Thymus (tissue), 14 donors: ENCODE measurements at places on chromosomes 7 and 10.

DNA sequence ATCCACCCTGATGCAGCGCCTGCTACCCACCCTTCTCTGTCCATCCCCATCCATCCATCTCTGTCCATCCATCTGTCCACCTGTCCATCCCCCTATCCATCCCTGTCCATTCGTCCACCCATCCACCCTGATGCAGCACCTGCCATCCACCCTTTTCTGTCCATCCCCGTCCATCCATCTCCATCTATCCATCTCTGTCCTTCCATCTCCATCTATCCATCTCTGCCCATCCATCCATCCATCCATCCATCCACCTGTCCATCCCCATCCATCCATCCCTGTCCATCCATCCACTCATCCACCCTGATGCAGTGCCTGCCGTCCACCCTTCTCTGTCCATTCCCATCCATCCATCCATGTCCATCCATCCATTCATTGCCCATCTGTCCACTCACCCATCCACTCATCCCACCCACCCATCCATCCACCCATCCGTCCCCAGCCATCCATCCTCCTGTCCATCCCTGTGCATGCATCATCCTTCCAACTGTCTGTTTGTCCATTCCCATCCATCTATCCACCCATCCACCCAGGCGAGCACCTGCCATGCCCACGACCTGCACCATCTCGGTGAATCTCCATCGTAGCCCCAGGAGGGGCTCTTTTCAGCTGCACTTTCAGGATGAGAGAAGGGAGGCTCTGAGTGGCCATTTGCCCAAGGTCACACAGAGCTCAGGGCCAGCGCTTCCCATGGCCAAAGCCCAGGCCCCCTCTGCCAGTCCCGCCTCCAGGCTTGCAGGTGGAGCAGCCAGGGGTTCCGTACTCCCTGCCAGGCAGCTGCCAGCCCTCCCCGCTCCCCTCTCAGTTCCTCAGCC is 137.4 kb downstream of the LHPP start:
- no peak for DNase-seq

DNA sequence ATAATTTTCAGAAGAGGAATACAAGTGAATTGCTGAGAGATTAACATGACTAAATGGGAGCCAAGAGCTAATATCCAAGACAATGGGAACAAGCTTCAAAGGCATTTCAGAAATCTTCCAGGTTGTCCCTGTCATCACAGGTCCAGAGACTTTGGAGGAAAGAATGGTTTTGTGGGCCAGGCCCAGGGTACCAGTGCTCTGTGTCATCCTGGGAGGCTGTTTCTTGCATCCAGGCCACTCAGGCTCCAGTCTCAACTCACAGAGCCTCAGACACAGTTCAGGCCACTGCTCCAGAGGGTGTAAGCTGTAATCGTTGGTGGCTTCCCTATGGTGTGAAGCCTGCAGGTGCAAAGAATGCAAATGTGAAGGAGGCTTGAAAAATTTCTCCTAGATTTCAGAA is 170.4 kb upstream of the NRG3 start:
- DNase-seq, result no peak

GRCh38 chr10:104330168-104331110 is 7.8 kb downstream of the ITPRIP start:
- DNase-seq, result no peak

GRCh38 chr7:54439391-54439790 is 102.8 kb upstream of the VSTM2A start:
- no peak for DNase-seq

DNA sequence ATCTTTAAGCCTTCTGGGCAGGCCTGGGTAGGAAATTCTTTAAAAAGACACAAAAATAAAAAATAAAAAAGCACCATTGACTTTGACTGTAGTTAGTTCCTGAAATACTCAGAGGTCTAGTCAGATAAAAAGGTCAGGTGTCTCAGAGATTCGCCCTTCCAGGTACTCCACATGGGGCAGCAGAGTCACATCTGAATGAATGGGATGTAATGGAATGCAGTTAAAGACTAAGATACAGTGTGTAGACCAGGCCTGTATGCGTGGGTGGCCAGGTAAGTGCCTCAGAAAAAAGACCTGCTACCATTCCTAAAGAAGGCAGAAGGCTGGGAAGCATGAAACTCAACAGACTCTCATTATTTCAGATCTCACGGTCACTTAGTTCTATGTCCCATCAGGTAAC is 68.6 kb upstream of the SEM1 start:
- no peak for DNase-seq

DNA sequence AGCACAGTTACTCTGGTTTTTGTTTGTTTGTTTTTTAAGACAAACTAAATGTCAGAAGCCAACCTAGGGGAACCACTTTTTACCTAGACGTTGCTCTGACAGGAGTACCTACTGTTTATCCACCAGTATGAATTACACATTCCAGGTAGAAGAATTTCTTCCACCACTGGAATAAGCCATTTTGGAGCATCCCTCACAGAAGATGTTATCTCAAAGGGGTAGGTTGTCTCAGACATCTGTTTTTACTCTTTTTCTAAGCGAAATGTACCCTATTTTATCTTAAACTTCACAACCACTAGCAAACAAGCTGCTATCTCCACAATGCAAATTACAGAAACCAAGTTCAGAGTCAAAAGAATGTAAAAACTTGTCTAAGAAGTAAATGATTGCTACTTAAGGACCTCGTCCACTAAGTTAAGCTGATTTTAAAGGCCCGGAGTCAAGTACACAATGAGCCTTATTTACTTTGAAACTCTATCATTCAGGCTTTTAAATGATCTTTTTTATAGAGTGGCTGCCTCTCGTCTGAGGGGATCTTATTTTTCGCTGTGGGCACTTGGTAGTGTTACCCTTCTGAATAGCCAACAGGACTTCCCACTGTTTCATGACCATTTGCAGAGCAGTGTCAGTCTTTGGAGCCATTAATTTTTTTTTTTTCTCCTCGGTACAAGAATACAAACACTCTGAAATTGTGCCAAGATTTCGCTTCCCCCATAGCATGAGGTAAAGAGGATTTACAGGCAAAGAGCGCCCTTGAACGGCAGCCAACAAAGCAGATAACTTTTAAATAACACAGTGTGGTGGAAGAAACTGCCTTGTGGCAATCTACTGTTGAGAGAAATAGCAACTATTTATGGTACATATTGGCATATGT is 15.7 kb upstream of the ARMC3 start:
- no peak for DNase-seq

GRCh38 chr10:123706236-123706635 is 40.1 kb downstream of the GPR26 start:
- DNase-seq, result no peak

DNA sequence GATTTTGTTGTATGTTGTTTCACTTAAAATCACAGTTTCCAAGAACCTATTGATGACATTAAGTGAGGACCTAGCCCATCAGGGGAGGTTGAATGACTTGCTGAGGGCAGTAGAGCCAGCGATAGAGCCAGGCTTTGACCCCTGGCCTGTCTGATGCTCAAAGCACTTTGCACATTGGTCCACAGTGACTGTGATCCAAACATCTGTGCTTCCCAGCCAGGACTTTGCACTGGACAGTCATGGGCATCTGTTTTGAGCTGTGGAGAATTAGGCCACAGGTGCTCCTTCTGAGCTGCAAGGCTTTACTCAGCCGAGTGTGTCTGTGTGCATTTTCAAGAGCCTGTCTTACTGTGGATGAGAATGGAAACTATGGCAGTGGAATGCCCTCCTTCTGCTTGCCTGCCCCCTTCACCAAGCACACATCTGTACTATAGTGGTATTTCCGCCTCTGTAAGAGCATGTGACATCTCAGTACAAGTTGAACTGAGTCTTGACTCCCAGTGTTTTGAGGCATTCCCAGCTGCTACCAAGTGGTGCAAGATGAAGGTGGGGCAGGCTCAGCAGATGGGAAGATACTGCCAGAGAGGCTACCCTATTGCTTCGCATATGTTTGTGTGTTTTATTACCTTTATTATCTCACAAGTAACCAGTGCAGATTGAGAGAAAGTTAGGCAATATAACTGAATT is 72.7 kb upstream of the AOAH start:
- DNase-seq, result no peak

DNA sequence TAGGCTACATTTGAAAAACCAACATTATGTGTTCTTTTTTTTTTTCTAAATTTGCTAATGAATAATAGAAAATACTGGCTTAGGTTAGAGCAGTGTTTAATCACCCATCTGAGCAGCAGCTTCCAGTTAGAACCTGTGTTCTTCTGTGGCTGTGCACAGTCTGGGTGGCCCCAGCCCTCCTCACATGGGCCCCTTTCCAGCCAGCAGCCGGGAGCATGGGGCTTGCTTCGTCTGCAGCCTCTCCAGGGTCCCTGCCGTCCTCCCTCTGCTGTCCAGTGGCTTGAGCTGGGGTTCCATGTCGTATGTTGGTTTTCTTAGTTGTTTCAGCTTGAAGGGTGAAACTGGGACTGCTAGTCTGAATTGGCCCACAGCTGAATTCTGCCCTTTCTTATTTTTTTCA is 37.3 kb downstream of the BNIP3 start:
- DNase-seq, result no peak

- no peak for DNase-seq
These were observed 82.6 kb upstream of the ELMO1 start for GRCh38 chr7:37531225-37531624.

- DNase-seq, result no peak
These were observed 117.6 kb upstream of the DPP6 start for GRCh38 chr7:153934629-153935028.

- DNase-seq, result no peak
These were observed 91.7 kb upstream of the IFRD1 start for GRCh38 chr7:112358513-112358912.

- DNase-seq, result no peak
These were observed 190.0 kb upstream of the POT1 start for GRCh38 chr7:125119559-125120115.

DNA sequence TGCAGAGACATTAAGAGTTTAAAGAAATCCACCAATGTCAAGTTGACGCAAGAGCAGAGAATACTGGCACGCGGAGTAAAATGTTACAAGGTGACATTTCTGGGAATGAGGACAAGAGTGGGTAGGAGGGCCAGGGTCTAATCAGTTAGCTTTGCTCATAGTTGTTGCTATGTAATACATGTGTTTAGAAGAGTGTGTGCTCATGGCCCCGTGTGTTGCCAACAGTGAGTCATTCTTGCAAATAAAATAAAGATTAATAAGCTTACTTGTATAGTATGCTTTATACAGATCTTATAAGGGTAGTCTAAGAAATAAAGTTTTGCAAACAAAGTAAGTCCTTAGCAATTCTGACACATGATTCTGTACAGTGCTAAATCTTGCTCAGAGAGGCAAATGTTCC is 64.5 kb downstream of the DNMBP start:
- DNase-seq, result no peak

DNA sequence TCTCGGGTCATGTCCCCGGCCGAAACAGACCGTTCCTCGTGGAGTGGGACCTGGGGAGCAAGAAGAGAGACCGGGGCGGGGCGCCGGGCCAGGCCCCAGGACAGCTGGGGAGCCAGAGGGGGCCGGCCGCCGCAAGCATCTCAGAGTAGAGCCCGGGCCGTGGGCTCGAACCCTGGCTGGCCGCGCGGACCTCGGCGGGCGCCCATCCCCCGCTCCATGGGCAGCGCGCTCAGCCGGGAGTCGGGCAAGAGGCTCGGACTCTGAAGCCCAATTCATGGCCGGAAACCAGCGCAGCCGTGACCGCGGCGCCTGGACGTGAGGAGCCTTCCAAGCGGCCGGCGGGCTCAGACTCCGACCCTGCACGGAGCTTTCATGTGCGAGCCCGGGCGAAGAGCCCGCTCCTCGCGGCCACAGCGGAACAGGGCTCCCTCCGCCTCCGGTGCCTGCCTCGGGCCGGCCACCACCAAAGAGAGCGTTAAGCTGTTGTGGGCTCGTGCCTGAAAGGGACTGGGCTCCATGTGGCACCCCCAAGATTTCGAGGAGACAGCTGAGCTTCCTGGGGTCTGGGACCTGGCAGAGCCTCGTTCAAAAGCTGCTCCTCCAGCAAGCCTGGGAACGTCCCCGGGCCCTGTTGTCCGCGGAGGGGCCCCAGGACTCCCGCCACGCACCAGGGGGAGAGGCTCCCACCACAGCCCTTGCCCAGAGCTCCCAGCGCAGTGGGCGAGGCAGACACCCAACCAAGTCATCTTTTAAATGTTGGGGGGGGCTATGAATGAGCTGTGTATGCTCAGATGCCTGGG is 757 bp upstream of the GRID1 start:
- no peak for DNase-seq

DNA sequence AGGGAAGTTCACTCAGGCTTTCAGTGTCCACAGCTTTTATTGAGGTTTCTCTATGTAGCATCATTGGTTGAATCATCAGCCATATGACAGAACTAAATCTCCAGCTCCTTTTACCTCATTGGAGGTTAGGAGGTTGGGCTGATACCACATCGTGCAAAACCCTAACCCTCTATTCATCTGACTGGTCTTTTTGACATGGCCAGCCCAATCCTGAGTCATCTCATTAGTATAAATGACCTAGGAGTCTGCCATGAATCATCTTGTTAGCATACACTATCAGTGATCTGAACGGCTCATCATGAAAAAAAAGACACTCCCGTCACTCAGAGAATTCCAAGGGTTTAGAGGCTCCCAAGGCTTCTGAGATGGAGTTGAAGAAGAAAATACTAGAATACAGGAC is 669.8 kb upstream of the POT1 start:
- DNase-seq, result no peak

GRCh38 chr7:88437132-88437531 is 130.4 kb upstream of the STEAP4 start:
- DNase-seq, result no peak
